ENCODE measurements at places on chromosomes 4 and X. TPM values are rescaled to one million over a fixed set of nuclear protein-coding genes. Genes with fewer than 3 reads are reported as not detected.

GRCh38 chr4:94284889-94285288, 57.7 kb downstream of the HPGDS start:
- no peak for DNase-seq

GRCh38 chrX:149286940-149287349, 218.2 kb downstream of the IDS start:
- DNase-seq, result no peak

GRCh38 chrX:47623540-47624027, 3.9 kb upstream of the SYN1 start:
- peak; percentile 29 for DNase-seq

Gene SSX2
- total RNA-seq, result not detected

DNA sequence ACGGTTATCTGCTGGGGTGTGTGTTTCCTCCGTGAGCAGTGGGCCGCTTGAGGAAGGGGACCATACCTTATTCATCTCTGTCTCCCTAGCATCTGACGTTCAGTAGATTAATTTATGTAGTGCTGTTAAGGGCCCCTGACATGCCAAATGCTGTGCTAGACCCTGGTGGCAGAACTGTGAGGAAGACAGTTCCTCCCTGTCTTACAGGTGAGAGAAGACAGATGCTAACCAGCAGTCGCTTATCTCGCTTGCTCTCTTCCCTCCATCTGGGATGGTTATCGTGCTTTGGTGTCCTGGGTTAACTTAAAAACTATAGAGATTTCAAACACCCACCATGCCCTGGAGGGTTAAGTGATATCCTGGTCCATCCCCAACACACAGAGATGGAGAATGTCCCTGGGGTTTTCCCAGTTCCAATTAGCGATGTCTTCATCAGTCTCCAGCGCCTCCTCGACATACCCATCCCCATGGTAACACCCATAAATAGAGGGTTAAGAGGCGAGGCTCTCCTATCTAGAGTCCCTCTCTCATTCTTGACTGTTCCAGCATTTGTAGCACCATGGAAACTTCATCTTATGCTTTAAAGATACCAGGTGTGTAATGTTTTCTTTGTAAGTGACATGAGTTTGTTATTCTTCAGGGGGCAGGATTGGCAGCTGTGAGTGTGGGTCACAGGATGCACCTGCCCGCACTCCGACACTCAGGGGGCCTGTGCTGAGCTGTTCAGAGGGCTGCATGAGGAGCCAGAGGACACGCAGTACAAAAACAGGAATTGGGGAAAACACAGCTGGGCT, 135.2 kb downstream of the STK32B start:
- no peak for DNase-seq

Gene POU4F2
- not detected for total RNA-seq

DNA sequence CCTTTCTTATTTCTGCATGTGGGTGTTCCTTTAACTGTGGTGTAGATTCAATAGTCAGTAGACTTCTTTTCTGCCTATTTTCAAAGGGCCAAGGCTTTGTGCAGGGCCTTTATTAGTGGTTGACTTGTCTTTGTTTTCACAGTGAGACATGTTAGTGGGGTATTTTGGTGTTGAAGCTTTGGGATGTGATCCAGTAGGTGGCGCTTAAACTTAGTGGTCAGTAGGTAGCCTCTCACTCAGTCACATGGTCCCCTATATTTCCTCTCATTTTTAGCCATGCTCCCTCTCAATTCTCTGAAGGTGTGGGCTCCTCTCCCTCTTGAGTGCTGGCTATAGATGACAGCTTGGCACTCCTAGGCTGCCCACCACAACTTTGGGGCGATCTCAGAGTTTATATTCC, 23.4 kb upstream of the SLC10A7 start:
- DNase-seq, result no peak

DNA sequence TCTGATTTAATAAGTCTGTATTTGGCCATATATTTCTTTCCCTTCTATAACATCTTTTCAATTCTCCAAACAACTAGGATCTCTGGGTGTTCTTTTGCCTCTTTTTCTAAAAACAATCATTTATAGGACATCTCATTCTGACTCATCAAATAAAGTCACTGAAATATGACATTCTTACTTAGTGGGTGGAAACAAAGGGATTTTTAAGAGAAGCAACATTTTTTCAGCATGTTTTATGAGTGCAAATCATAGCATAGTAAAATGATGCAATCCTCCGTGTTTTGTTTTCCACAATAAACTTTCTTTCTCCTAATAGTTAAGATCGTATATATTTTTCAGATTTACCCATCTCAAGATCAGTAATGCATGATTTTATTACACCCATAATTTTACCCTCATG, 179.8 kb downstream of the SPCS3 start:
- DNase-seq, result no peak

DNA sequence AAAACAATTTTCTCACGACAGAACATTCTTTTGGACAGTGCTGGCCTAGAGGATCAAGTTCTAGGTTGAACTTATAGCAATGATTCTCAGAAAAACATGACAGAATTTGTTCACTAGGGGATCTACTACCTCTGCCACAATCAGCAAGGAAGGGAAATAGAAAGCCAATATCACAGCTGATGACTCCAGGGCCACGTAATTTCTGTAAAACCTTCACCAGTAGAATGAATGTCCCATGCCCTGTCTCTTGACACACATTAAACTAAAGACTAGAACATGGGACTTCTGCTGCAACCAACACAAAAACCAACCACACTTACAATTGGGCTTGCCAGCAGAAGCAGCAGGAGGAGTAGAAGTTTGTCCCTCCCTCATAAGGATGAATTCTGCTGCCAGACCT, 86.0 kb upstream of the NPFFR2 start:
- no peak for DNase-seq

Gene TGIF2LX
- not detected for total RNA-seq

Gene HERC3
- total RNA-seq, result 56.8 TPM

DNA sequence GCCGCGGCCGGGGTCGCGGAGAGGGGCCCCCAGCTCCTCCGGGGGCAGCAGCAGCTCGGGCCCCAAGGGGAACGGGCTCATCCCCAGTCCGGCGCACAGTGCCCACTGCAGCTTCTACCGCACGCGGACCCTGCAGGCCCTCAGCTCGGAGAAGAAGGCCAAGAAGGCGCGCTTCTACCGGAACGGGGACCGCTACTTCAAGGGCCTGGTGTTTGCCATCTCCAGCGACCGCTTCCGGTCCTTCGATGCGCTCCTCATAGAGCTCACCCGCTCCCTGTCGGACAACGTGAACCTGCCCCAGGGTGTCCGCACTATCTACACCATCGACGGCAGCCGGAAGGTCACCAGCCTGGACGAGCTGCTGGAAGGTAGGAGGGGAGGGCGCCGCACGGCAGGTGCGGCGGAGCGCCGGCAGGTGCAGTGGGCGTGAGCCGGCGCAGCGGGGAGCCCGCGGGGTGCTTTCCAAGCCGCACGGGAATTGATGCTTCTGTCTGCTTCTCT, 886 bp downstream of the DCLK2 start:
- peak; percentile 34 for DNase-seq

Gene SPIN4
- 0.91 TPM for total RNA-seq

Gene LPAR4
- total RNA-seq, result 0.36 TPM

DNA sequence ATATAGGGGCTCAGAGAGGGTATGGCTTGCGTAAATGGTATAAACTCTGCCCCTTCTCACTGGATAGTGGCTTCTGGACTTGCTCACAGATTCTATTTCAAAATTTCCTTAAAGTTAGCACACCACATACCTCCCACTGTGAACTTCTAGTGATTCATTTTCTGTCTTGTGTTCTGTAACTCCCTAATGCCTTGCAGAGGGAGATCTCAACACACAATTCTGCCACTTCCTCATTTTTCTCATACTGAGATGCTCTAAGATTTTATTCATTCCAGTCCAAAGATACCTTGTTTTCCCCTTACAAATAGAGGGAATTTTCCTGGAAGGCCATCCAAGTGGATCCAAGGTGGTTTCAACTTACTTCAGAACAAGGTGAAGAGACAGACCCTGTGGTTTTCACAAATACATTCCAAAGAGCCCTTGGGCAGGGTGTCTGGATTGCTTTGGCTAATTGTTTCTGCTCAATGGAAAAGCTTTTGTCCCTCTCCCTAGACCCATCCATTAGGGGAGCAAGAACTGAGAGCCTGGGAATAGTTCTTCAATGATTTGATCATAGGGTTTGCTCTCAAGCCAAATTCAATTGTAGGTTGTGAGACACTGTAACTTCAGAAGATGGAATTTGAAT, 52.1 kb upstream of the CAPN6 start:
- no peak for DNase-seq

DNA sequence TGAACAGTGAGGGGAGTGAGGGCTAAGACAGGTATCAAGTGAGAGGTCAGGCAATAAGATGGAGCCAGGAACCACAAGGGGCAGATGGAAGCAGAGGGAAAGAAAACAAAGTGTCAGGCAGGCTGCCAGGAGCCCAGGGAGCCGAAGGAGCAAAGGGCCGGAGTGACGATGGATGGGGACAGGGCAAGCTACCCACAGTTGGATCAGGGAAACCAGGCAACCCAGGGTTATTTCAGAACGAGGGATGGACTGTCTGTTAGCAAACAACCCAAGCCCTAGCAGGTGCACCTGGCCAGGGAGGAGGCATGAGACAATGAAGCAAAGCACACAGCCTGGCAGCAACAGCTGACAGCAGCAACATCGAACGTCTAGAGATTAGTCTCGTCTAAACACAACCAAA, 39.2 kb downstream of the SEL1L3 start:
- DNase-seq, result no peak

Gene ATOH1
- not detected for total RNA-seq

Gene HSFX2
- not detected for total RNA-seq

Gene RAP2C
- total RNA-seq, result 15.3 TPM

GRCh38 chrX:54358424-54359211, 772 bp upstream of the WNK3 start:
- DNase-seq, result peak; percentile 30

Gene MYOZ2
- 843 TPM for total RNA-seq

Gene S100P
- total RNA-seq, result not detected

Gene NUDT10
- 0.27 TPM for total RNA-seq

Gene TMEM187
- total RNA-seq, result 6.4 TPM

Gene HS3ST1
- total RNA-seq, result 2.4 TPM

Gene SLIT2
- total RNA-seq, result 6.0 TPM

DNA sequence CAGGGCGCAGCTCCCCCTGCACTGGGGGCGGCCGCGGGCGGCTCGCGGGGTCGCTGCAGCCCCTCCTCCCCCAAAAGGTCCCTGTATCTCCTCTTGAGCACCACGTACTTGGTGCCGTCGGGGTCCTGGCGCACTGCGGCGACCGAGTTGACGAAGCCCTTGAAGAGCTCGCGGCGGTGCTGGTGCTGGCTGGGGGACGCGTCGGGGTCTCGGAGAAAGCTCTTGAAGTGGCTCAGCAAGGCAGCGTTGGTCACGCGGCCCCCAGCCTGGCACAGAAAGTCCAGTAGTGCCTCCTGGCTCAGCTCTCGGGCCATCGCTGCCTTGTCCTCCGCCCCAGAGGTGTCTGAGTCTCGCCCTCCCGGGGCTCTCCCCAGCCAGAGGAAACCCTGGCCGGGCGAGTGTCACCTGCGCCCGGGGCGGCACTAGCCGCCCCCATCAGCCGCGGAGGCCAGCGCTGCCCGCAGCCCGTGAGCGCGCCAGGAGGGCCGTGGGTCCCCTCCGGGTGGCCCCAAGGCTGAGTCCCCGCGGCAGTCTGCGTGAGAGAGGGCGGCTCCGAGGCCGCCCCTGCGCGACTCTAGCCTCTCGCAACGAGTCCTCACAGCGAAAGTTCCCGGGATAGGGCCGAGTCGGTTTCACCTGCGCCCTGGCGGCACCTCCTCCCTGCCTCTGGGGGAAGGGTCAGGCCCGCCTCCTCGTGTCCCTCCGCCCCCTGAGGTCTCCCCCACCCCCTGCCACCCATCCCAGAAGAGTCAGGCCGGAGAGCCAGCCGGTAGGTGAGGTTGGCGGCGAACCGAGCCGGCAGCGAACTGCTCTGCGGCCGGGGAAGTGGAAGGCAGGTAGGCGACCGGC, at the start of gene SOWAHB:
Gene SOWAHB, minus strand, starts transcription at position 609 of the 849 bp plus-strand sequence. Its CDS starts 295 bp downstream, at position 314.
- DNase-seq, result no peak

Gene ABHD18
- 30.4 TPM for total RNA-seq

DNA sequence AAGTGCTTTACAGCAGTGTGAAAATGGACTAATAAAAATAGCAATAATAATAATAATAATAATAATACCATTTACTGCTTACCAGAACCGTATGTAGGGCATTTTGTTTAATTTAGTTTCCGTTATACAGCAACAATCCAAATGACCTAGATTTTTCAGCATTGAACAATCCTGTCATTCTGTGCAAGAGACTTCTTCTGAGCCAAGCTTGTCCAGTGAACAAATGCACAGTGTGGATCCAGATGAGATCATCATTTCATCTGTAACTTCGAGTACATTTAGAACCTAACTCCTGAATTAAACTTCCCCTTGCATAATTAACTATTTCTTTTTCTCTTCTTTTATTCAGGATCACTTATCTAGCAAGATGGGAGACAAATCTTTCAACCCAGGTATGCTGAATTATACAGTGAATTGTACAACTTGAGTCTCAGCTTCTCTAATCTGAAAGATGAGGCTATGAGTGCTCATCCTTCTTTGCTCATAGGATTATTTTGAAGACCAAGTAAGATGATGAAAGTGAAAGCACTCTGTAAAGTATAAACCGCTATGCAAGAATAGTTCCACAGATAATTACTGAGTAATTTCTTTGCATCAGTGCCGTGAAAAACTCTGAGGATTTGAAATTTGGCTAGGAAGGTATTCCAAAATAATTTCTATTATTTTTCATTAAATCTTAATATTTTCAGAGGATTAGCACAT, 6.6 kb downstream of the CLNK start:
- no peak for DNase-seq

- no peak for DNase-seq
These were observed 29.2 kb downstream of the SEC24B start for GRCh38 chr4:109462802-109463201.

GRCh38 chrX:41761702-41762101, 37.7 kb downstream of the GPR82 start:
- DNase-seq, result no peak

Gene SCML1
- total RNA-seq, result 6.8 TPM

DNA sequence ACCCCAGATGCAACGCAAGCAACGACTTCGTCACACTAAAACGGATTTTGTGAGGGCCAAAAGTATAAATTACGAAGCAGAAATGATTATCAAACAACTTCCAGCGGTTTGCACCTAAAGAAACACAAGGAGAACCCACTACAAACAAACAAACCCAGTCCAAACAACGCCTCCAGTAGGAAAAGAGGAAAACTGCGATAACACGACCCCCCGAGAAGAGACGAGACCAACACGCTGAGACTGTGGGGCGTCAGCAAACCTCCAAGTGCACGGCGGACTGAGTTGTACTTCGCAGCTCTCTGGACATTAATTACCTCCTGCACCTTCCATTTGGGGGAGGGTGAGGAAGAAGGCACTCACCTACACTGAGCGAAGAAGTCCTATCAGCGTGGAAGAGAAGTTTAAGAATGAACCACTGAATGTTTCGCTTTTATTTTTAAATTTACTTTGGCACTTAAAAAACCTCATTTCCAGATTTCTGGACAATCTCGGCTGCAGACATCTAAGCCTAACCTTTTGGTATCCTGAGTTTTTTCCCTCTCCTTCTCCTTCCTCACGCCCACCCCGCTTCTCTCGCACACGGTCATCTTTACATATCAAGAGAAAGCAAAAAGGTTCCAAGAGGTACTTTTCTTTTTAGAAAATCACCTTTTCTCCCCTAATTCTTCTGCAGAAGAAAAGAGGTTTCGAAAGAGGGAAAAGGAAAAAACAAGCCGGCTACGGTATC, at the start of gene MAB21L2:
Gene MAB21L2, plus strand, starts transcription at position 6 of the 727 bp plus-strand sequence. CDS start 879 bp downstream, outside the sequence.
- no peak for DNase-seq

GRCh38 chr4:118276580-118276979, 76.2 kb downstream of the PRSS12 start:
- no peak for DNase-seq

Gene TMPRSS11E
- total RNA-seq, result not detected

Gene KCTD8
- total RNA-seq, result 0.14 TPM

Gene KIAA1210
- total RNA-seq, result not detected

All from left ventricle myocardium inferior (tissue), 1 donor.